ENCODE measurements at places on chromosomes 1 and 21. TPM values are rescaled to one million over a fixed set of nuclear protein-coding genes. Genes with fewer than 3 reads are reported as not detected.

KCNN3 gene
- total RNA-seq: 0.06 TPM

HES3 gene
- total RNA-seq: not detected

AMY2B gene
- 63.8 TPM for total RNA-seq

BLACAT1 gene
- total RNA-seq: 0.44 TPM

EFCAB14 gene
- 98.5 TPM for total RNA-seq

NCMAP gene
- total RNA-seq: not detected

POMGNT1 gene
- total RNA-seq: 36.0 TPM

FAM163A gene
- total RNA-seq: 0.11 TPM

MTOR gene
- total RNA-seq: 46.8 TPM

KRTAP11-1 gene
- not detected for total RNA-seq

SLC2A5 gene
- total RNA-seq: 0.23 TPM

HIPK1 gene
- total RNA-seq: 107 TPM

IL20 gene
- not detected for total RNA-seq

C8B gene
- total RNA-seq: not detected
